HL-60 (cell line): ENCODE measurements at places on chromosomes 2 and 18.

DNA sequence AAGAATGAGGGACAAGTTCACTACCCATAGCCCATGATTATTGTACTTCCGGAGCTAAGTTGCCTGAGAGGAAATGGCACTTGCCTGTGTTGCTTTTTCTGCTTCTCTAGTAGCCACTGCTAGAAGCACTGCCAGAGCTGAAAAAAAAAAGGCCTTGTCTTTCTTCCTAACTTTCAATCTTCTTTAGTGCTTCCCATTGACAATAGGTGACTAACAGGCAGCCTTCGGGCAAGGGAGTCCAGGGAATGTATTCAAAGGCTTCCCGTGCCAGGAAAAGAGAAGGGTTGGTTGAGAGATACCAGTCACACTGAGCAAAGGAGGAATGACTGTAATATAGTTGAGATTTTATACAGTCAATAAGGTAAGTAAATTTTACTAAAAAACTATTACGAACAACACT is 242.0 kb downstream of the CALCRL start:
- DNase-seq: no peak

DNA sequence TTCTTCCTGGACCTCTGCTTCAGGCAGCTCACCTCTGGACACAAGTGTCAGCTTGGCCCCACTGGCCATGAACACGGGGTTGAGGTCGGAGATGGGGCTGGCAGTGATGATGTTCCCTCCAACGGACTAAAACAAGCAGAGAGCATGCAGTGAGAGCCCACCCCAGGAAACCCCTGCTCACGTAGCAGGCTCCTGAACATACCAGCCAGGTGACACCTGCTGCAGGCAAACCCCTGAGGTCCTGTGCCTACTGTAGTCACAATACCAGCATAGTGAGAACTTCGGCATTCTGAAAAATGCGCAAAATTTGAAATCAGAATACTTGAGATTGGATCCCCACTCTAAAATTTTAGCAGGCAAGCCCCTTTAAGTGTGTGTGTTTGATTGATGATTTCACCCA is 32.9 kb downstream of the XDH start:
- DNase-seq: no peak

DNA sequence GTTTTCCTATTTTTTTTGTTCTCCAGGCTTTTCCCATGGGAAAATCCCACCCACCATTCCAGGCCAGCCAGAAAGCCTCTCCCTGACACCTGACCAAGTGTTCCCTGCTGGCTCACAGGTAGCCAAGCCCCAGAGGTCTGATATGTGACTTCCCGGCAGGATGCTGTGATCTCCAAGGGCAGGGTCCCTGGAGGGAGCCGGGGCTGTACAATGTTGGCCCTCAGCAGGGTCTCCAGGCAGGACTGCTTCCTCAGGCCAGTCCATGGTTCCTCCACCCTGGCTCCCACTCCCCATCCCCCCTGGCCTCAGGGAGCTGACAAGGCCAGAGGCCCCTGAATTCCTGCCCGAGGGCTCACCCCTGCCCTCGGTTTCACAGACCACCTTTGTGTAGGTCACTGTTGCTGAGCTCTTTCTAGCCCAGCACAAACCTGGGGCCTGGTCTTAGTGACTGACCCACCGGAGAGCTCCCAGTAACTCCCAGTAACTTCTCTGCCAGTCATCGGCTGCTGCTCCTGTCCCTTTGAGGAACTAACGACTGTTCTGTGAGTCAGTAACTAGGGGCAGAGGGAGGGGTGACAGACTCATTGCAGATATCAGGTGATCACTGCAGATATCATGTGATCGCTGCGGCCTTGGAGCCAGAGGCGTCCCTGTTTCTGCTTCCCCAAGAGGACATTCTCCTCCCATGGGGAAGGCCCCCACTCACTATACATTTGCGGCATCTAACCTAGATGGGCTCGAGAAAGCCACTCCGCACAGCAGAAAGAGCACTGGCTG is 38.7 kb downstream of the SDC1 start:
- DNase-seq: peak; percentile 90

DNA sequence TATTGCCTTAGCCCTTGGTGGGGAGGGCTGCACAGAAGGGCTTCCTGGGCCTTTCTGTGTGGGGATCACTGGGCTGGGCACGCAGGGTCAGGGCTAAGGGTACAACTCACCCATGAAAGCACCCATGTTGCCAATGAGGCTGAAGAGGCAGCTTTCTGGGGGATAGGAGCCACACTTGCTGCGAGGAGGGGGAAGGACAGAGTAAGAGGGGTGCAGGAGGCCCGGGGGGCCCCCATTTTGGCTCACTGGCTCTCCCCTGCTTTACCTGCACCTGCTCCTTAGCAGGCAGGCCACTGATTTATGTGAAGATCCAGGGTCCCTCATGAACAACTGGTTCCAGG is 2.3 kb downstream of the TMEM150A start:
- DNase-seq: no peak

DNA sequence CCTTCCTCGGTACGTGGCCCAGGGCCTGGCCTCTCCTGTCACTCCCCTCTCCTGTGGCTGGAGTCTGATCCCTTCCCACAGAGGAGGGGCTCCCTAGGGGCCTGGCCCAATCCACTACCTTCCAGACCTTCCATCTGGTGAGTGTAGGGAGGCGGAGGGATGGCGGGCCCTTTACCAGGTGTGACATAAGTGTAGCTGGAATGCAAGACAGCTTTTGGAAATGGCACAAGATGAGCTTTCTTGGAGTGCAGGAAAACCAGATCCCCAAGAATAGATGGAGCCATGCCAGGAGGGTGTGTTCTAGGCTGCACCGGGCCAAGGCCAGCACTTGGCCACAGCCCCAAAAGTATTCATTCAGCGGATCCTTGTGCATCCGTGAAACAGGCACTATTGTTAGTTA is 30.1 kb downstream of the IGFBP5 start:
- no peak for DNase-seq

- DNase-seq: no peak
Measured at GRCh38 chr2:181552808-181553207, 95.6 kb downstream of the ITGA4 start.
